ENCODE measurements at places on chromosomes 16 and 17.
A peak's percentile ranks its signal among the peaks of the same experiment; 100 is the strongest.

DNA sequence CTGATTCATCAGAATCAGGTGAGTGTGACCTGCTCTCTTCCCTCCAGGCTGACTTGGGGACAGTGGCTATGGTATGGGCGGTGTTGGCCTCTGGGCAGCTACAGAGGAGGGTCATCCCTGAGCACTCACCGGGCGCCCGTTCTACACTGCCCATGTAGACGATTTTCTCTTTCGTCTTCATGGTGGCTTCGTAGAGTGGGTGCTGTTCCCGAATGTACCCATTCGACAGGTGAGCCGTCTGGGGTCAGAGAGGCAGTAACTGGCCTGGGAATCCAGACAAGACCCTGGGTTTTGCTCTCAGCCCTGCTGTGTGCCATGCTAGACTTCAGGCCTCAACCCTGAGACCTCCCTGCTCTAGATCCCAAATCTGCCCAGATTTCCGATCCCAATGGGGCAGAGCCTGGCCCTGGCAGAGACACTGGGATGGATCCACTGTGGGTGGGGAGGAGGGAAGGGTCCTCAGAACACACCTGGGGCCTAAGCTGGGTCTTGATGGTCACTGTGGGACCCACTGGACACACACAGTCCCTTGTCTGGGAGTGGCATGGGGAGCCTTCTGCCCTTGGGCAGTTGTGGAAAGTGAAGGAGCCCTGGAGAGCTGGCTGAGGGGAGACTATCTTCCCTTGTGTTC is 13.2 kb downstream of the USP6 start:
- DNase-seq = no peak

- no peak for DNase-seq
Observed at GRCh38 chr17:72219137-72219823, 98.5 kb downstream of the SOX9 start.

GRCh38 chr16:30741461-30741914 is 6.7 kb upstream of the PHKG2 start:
- DNase-seq = no peak

DNA sequence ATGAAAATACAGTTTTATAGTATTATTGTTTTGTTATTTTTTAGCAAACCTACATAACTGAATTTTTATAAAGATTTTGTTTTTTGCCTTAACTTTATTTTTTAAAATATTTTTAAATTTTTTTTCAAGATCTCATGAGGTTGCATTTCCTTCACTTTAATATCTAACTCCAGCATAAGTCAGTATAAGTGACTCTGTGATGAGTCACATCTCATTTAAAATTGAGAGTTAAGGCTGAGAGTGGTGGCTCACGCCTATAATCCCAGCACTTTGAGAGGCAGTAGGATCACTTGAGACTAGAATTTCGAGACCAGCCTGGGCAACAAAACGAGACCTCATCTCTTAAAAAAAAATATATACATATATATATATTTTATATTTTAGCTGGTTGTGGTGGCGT is 44.0 kb downstream of the NLK start:
- DNase-seq = no peak

DNA sequence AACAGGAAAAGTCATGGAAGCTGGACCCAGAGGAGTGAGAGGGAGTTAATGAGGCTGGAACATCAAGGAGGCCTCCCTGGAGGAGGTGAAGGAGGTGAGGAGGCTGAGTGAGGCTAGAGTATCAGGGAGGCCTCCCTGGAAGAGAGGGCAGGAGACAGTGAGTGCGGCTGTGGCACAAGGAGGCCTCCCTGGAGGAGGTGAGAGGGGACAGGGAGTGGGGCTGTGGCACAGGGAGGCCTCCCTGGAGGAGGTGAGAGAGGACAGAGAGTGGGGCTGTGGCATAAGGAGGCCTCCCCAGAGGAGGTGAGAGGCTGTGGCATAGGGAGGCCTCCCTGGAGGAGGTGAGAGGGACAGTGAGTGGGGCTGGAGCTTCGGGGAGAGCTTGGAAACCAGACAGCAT is 5.5 kb downstream of the CAMKK1 start:
- no peak for DNase-seq

DNA sequence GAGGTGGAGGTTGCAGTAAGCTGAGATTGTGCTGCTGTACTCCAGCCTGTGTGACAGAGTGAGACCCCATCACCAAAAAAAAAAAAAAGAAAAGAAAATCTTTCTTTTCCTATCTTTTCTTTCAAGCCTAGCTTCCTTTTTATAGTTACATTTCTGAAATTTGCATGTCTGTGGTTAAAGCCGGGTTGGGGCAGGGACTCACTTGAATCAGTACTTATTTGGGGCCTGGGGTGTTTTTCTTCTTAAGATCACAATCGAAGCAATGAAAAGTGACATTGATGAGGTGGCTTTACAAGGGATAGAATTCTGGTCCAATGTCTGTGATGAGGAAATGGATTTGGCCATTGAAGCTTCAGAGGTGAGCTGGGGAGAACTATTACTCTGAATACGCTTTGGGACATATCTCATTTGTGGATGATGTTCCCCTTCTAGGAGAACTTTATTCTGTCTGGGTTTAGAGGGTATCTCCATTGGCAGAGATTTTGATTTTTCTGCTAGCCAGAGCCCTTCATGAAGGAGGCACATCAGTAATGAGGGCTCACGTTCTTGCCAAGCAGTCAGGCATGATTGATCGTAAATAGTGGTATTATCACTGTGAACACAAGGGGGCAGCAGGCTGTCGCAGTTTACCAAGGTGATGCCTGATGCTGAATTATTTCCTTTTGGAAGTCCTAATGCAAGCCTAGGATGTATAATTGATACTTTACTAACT is 14.3 kb downstream of the KPNB1 start:
- DNase-seq = peak; percentile 78
